ENCODE measurements at places on chromosomes 12 and 14. TPM values are rescaled to one million over a fixed set of nuclear protein-coding genes. Genes with fewer than 3 reads are reported as not detected.

- peak overlapping the region; percentile 88 for H3K4me3 ChIP-seq
- no peak overlapping the region for H3K27ac ChIP-seq
- H3K4me1 ChIP-seq = peaks cover 7% of the 10 kb centered on the region
- no peaks in the 10 kb centered on the region for H3K27me3 ChIP-seq
Observed at GRCh38 chr14:102508774-102509745, 516 bp downstream of the ANKRD9 start.

DNA sequence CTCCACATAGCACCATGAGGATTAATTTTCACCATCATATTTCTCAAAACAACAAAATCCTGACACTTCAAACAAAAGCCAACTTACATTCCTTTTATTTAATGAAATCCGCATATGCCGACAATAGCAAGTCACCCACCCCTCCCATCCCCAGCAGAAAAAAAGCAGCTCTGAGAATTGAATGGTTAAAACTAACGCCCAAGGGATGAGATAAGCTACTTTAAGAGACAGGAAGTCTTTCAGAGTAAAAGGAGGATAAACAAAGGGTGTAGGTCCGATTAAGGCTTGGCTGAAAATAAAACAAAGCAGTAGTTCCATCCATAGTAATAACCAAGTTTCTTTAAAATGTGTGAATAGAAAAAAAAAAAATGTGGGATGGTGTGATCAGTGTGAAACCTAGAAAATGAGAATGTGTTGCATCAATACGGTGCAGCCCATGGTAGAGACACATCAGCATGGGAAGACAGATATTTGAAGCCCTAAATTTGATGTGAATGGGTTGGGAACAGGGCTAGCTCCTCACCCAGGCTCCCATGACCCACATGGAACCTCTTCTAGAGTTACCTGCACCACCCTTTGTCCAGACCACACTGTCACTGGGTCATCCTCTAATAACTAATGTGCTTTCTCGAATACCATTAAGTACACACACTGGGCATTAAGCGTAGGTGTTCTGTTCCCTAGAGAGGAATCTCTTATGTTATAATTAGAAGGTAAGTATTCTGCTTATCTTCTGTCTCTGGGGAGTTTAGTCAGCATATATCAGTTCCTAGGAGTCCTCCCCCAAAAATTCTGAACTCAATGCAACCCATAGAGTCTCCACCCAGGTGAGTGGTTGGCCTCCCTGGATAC, 31.7 kb downstream of the RTRAF start:
- no peak for DNase-seq
- no peak overlapping the region for H3K27ac ChIP-seq
- H3K4me3 ChIP-seq = no peak overlapping the region
- H3K4me1 ChIP-seq = no peaks in the 10 kb centered on the region

GRCh38 chr14:103500148-103500990, 22.3 kb downstream of the CKB start:
- H3K27me3 ChIP-seq = no peaks in the 10 kb centered on the region
- H3K4me1 ChIP-seq = peaks cover 15% of the 10 kb centered on the region
- peak overlapping the region; percentile 47 for H3K27ac ChIP-seq
- peaks cover 6% of the 10 kb centered on the region for H3K36me3 ChIP-seq
- H3K4me3 ChIP-seq = no peak overlapping the region

DNA sequence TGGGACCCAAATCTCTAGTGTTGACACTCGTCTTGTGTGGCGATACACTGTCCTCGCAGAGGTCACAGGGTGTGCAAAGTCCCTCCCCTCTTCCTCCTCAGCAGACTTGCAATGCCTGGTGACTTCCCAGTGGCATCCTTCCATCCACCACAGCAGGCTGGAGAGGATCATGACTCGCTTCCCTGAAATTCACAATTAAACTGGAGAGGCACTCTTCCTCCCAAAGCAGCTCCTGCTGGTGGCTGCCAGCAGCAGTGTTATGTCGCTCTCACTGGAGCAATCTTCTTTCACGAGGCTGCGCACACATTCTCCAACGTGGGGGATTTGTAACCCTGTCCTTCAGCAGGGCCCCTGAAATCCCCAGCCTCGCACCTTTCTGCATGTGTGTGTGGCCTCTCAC, 145.2 kb upstream of the TMCC3 start:
- DNase-seq = no peak
- H3K4me3 ChIP-seq = no peak overlapping the region
- H3K36me3 ChIP-seq = no peaks in the 10 kb centered on the region
- H3K27ac ChIP-seq = no peak overlapping the region

- peaks cover 9% of the 10 kb centered on the region for H3K36me3 ChIP-seq
- DNase-seq = no peak
- H3K27ac ChIP-seq = peak overlapping the region; percentile 74
Observed at GRCh38 chr14:65103150-65103760, 938 bp upstream of the MAX start.

DNA sequence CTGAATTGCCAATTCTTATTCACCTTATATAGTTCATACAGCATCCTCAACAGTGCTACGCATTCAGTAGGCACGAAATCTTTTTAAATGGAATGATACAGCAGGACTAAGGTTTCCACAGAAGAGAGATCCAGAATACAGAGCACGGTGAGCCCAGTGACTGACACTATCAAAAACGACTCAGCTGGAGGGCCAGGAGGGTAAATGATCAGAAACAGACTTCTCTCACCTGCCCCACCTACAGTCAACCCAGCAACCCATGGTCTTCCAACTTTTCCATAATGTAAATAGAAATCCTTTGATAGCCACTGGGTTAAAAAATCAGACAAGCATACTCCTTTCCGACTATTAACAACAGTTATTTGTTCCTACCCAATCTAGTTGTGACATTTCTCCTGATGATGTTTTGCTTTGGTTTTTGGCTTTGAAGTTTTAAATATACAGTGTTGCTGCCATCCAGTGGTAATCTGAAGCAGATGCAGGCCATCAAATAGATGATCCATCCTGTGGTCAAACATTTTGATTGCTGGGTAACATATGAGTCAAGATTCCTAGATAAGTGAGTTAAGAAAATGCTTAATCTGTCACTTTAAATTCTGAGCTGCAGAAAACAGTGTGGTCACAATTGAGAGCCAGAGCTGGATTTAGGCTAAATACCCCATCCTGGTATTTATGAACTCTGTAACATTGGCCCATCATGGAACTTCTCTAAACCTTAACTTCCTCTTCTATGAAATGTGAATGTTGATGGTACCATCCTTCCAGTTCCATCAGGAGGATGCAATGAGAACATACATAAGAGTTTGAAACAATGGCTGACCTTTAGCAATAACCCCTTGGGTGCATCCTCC, 42.0 kb downstream of the GPHB5 start:
- DNase-seq = no peak
- no peaks in the 10 kb centered on the region for H3K27me3 ChIP-seq
- no peaks in the 10 kb centered on the region for H3K36me3 ChIP-seq
- no peak overlapping the region for H3K4me3 ChIP-seq
- H3K27ac ChIP-seq = no peak overlapping the region

GRCh38 chr12:53174881-53175491, 5.5 kb upstream of the ZNF740 start:
- peaks cover 7% of the 10 kb centered on the region for H3K36me3 ChIP-seq
- H3K27ac ChIP-seq = peak overlapping the region; percentile 8
- peaks cover 14% of the 10 kb centered on the region for H3K4me1 ChIP-seq
- H3K4me3 ChIP-seq = no peak overlapping the region

- no peak for DNase-seq
- H3K27ac ChIP-seq = no peak overlapping the region
- H3K36me3 ChIP-seq = peaks cover 17% of the 10 kb centered on the region
- H3K4me3 ChIP-seq = no peak overlapping the region
- peaks cover 75% of the 10 kb centered on the region for H3K27me3 ChIP-seq
Observed at GRCh38 chr14:36505892-36506731, 13.9 kb downstream of the NKX2-1 start.

Gene CABP1
- not detected for total RNA-seq

GRCh38 chr12:64992116-64992515, 129.0 kb downstream of the WIF1 start:
- no peaks in the 10 kb centered on the region for H3K4me1 ChIP-seq
- DNase-seq = no peak
- H3K36me3 ChIP-seq = no peaks in the 10 kb centered on the region
- peaks cover 24% of the 10 kb centered on the region for H3K27me3 ChIP-seq

Gene P2RX2
- total RNA-seq = not detected

Gene ACOT4
- total RNA-seq = 1.1 TPM

Gene GUCY2C
- not detected for total RNA-seq

Gene DCN
- total RNA-seq = not detected

DNA sequence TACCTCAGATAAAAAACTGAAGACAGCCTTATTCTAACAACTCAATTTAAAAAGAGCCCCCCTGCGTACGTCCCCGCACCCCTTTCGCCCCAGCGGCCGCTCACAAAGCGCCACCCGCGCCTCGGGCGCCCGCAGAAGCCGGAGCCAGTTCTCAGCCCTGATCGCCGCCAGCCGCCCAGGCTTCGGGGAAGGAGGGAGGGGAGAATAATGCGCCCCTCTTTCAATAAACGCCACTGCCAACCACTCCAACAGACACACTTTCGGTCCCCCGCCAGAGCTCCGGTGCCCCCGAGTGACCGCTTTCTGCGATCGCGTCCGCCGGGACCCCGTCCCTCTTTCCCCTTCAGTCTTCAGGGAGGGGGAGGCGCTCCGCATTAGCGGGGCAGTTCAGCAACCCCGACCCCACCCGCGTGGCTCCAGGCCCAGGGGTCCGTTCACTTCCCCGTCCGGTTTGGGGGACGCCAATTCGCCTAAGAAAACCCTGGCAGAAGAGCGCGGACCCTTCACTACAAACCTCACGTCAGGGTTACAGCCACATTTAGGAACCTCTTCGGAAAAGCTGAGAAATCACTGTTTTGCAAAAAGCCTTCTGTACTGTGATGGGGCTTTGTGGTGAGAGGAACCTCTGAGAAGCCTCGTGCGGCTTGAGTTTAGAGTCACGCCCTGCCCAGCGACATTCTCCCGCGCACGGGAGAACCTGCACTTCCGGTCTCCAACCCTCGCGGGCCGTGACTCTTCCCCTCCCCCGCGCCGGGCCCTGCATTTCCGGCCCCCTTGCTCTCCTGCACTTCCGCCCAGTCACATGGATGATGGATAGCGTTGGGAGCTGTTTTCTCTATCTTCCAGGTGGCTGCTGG, 18.7 kb downstream of the FOXG1 start:
- peak overlapping the region; percentile 5 for H3K4me3 ChIP-seq
- no peak overlapping the region for H3K27ac ChIP-seq
- DNase-seq = no peak
- no peaks in the 10 kb centered on the region for H3K36me3 ChIP-seq
- peaks cover 2% of the 10 kb centered on the region for H3K4me1 ChIP-seq

Gene PRPH
- not detected for total RNA-seq

GRCh38 chr14:92744198-92744597, 4.2 kb downstream of the LGMN start:
- no peak for DNase-seq
- H3K27me3 ChIP-seq = peaks cover 17% of the 10 kb centered on the region
- H3K36me3 ChIP-seq = peaks cover 4% of the 10 kb centered on the region
- peaks cover 15% of the 10 kb centered on the region for H3K4me1 ChIP-seq

DNA sequence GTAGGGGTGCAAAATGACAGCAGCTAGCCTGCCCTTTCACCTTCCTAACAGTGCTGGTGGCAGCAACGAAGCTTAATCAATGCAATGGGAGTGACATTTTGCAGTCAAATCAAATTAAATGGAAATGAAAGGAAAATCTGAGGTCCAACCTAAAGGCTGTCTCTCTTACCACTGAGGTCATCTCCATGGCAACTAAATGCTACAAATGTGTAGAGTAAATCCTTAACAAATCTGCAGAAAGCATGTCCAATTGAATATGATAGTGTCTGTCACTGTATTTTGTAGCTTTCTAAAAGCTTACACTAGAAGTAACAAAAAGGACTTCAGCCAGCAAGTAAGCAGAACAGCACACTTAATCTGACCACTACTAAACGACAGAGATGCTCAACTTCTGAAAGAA, 488.8 kb downstream of the BCAT1 start:
- H3K27ac ChIP-seq = no peak overlapping the region
- no peaks in the 10 kb centered on the region for H3K36me3 ChIP-seq
- H3K4me3 ChIP-seq = no peak overlapping the region

Gene SMAGP
- total RNA-seq = 1.9 TPM

Gene TAS2R30
- total RNA-seq = 4.9 TPM

Gene IFI27
- total RNA-seq = 1.0 TPM

Gene KRT74
- total RNA-seq = not detected

- H3K36me3 ChIP-seq = no peaks in the 10 kb centered on the region
- no peak overlapping the region for H3K27ac ChIP-seq
- peaks cover 2% of the 10 kb centered on the region for H3K4me1 ChIP-seq
- DNase-seq = no peak
Observed at GRCh38 chr14:32468955-32469354, 139.9 kb downstream of the AKAP6 start.

DNA sequence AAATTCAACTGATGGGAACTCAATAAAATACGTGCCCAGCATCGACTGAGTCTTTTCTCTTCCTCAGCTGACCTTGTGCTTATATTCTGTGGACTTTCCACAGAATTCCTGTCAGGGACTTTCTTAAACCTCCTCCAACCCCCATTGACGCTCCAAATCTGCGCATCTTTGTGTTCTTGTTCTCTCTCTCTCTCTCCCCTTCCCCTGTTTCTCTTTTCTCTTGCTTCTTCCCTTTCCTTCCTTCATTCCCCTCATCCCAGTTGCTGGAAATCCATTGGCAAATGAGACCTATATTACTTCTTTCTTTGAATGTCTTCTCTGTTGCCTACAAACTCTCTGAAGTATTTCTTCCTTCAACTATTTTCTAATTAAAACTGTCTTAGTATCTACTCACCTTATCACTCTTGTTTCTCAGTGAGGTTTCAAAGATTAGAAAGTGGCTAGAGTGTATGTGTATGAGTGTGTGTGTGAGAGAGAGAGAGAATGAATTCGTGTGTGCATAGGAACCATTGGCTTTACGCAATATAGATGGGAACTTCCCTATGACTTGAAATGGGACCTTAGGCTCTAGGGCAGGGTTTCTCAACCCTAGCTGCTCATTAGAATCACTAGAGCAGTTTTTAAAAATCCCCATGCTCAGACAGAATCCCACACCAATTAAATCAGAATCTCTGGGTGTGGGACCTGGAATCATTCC, 41.8 kb upstream of the DHRS7 start:
- peaks cover 39% of the 10 kb centered on the region for H3K27me3 ChIP-seq
- peaks cover 5% of the 10 kb centered on the region for H3K36me3 ChIP-seq
- H3K4me3 ChIP-seq = no peak overlapping the region
- DNase-seq = no peak
- H3K27ac ChIP-seq = no peak overlapping the region

Gene BDKRB2
- not detected for total RNA-seq

- H3K27ac ChIP-seq = no peak overlapping the region
- H3K4me3 ChIP-seq = no peak overlapping the region
- no peaks in the 10 kb centered on the region for H3K4me1 ChIP-seq
Observed at GRCh38 chr12:28027328-28027727, 54.8 kb upstream of the PTHLH start.

DNA sequence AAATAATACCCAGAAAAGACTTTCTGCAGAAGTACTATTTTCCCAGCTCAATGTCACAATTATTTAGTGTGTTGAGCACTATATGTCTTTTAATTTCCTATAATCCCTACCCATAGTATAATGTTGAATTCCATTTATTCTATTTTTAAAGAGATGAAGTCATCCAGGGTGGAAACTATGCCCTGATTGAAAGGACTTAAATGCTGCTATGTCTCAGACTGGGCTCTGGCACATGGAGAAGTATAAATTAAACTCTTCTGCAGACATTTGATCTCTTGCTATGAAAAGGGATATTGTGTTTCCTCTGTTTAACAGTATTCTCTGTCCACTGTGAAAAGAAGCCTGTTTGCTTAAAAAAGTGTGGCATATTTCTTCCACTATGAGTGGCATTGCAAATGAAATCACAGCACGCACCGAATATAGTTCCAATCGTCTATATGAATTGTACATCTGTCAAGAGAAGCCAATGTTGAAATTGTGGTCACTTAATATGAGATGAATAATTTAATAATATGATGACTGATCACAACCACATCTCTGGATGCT, 192.3 kb downstream of the BCAT1 start:
- H3K36me3 ChIP-seq = no peaks in the 10 kb centered on the region
- no peak for DNase-seq
- no peak overlapping the region for H3K4me3 ChIP-seq
- H3K4me1 ChIP-seq = no peaks in the 10 kb centered on the region
- no peak overlapping the region for H3K27ac ChIP-seq

Gene CLMN
- total RNA-seq = 1.3 TPM

Gene ZC2HC1C
- total RNA-seq = 0.20 TPM
